ENCODE measurements at places on chromosomes 1 and 21. TPM values are rescaled to one million over a fixed set of nuclear protein-coding genes. Genes with fewer than 3 reads are reported as not detected.

BARHL2 gene
- total RNA-seq, result not detected

PTGFR gene
- total RNA-seq, result not detected

TAS1R1 gene
- not detected for total RNA-seq

AHCTF1 gene
- total RNA-seq, result 25.7 TPM

B3GALT5 gene
- 0.22 TPM for total RNA-seq

GJC2 gene
- 0.66 TPM for total RNA-seq

LHX8 gene
- 1.2 TPM for total RNA-seq

PPFIA4 gene
- total RNA-seq, result 0.38 TPM

All from A549 treated with ZK216348 at 1 μM for 4 hours (cell line).